ENCODE measurements at places on chromosomes 16 and 17. TPM values are rescaled to one million over a fixed set of nuclear protein-coding genes. Genes with fewer than 3 reads are reported as not detected.

DNA sequence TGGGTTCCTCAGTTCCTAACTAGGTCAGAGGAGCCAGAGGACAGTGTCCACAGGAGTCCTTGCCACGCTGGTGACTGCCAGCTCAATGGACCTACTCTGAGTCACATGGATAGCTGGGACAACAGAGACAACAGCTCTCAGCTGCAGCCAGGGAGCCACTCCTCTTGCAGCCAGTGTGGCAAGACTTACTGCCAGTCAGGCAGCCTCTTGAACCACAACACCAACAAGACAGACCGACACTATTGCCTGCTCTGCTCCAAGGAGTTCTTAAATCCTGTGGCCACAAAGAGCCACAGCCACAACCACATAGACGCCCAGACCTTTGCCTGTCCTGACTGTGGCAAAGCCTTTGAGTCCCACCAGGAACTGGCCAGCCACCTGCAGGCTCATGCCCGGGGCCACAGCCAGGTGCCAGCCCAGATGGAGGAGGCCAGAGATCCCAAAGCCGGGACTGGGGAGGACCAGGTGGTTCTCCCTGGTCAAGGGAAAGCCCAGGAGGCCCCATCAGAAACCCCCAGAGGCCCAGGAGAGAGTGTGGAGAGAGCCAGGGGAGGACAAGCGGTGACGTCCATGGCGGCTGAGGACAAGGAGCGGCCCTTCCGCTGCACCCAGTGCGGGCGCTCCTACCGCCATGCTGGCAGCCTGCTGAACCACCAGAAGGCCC is 6.7 kb downstream of the ZNF646 start:
- DNase-seq: no peak

DNA sequence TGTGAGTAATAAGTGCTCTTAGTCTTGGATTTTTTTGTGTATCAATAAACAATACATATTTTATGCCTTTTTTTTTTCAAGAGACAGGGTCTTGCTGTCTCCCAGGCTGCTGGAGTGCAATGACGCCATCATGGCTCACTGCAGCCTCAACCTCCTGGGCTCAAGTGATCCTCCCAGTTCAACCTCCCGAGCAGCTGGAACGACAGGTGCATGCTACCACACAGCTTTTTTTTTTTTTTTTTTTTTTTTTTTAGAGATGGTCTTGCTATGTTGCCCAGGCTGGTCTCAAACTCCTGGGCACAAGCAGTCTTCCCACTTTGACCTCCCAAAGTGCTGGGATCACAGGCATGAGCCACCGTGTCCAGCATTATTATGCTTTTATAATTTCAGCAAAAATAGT is 13.0 kb downstream of the ACSF2 start:
- DNase-seq: no peak

DNA sequence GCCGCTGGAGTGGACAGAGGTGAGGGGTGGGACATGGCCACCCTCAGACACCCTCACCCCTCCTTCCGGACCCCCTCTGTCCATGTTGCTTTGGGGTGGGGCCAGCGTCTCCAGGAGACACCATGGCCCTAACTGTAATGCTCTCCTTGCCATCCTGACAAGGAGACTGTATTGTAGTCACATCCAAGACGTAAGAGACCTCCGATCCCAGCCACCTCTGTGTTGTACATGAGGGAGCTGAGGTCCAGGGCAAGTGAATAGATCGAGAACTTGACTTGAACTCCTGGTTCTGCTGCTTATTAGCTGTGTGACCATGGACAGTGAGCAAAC is 30.2 kb downstream of the POLR3E start:
- no peak for DNase-seq

DNA sequence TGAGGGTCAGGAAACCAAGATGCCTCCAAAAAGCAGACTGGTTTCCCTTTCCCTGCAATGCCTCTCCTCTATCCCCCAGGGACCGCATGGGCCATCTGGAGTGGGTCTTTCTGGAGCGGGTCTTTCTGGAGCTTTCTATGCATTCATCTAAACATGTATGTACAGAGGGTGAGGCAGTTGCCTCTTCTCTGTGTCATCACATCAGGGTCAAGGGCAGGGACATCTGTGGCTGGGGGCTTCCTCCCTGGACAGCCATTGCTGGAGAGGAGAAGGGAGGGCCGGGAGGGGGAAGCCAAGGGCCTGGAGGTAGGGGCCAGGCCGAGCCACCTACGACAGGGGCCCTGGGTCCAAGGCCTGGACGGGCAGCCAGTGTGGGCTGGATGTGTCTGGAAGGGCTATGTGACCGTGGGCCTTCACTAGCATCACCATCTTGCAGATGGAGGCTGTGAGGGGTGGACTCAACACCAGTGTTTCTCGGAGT is 840 bp downstream of the ADCY7 start:
- no peak for DNase-seq

CCL8 gene
- total RNA-seq: not detected

DNA sequence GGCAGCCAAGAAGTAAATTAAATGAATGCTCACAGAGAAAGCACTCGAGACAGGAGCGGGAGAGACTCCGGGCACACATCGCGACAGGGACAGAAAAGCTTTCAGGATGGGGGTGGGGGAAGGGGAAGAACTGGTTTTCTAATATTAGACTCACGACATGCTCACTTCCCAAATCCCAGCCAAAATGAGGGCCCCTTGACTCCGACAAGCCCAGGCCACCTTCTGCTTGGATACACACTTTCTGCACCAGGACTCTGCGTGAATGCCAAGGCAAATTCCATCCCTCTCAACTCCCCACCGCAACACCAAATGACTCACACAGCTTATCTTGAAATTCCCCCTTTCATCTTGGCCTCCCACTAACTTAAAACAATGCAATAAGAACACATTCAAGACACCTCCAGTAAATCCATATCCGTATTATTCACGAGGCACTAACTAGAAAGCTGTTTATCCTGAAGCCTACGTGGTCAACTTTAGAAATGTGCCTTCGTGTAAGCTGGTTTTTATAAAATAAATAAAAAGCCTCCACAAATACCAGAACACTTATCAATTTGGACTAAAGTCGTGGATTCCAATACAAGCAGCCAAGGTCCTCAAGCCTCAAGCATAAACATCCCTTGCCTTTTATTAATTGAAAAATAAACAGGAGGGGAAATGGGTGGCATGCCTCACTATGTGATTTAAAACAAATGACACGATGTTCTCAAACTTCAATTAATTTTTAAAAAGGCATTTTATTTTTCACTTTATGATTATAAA is 46.1 kb downstream of the NXN start:
- no peak for DNase-seq

CFAP97D1 gene
- total RNA-seq: 0.07 TPM

MYLK3 gene
- total RNA-seq: 1.6 TPM

DNA sequence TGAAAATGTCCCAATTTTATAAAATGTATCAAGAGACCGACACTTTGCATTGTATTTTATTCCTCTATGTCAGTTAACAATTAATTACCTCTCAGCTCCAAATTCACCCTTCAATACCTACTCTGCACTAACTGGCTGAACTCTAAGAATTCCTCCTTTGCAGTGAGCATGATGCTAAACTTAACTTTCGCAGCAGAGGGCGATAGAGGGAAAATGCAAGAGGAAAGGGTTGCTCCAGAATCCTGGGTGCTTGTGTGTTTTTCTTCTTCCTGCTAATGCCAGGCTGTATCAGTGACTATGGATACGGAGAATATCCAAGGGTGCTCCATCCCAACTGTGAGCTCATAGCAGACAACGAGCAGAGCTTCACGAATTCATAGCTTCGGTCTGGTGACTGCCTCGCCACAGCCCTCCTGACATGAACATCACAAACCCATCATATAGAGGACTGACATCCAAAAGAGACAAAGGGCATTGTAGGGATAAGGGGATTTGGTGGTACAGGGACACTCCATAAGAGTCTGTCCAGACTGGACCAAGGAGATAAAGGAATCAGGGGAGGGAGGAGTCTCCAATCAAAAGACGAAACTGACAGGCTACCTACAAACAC is 172.9 kb downstream of the STX8 start:
- no peak for DNase-seq

OR1F1 gene
- total RNA-seq: not detected

ERBB2 gene
- total RNA-seq: 142 TPM

- no peak for DNase-seq
Observed at GRCh38 chr16:87418644-87419043, 26.5 kb downstream of the MAP1LC3B start.

DNA sequence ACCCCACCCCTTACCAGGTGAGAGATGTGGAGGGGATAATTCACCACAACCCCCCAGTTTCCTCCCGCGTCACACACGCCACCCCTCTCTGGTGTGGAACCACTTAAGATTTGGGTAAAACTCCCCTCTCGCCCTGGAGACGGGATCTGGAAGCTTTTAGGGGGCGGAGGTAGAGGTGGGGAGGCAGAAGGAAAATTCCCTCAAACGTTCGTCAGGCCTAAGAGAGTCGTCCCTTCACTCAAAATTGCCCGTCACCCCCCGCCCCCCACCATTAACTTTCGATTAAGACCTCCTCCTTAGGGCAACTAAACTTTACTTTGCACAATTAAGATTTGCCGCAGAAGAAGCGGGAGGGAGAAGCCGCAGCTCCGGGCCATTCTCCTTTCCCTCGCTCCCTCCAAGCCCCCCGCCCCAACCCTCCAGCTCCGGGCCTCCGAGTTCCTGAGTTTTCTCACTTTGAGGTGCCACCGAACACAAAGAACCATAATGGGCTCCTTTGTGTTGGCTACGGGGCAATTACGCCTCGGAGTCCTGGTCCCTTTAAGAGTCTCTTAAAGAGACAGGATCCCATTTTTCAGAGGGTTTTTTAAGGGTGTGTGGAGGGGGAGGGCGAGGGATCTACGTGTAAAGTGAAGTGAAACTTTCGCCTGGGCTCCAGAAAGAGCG is 985 bp upstream of the FZD2 start:
- DNase-seq: no peak

CCL16 gene
- not detected for total RNA-seq

DNA sequence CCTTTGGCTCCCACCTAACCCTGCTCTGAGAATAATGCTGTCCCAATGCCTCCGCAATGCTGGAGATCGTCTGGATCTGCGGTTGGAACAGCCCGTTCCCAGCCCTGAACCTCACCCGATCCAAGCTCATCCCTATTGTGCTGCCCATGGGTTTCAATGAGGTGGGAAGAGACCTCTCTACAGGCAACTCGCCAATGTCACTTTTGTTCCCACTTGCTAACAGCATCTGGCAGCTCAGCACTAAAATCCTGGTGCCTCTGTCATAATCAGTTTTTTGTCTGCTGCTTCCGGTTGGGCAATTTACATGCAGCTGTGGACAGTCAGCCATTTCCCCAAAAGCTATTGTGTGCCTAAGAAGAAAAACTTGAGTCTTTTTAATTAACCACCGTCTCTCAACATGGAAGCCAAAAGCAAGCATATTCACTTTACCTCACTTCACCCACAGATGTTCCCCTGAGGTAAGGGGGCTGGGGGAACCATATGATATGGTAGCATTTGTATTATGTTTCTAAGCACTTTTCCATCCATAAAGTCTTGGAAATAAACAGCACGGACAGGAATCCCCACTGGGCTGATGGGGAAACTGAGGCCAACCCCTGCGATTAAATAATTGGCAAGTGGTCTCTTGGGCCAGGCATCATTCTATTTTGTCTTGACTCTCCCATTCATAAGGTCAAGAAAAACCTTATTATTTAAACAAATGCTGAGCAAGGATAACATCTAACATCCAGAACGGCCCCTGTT is 159.2 kb upstream of the CDH5 start:
- no peak for DNase-seq

GRCh38 chr17:46072998-46073397 is 73.9 kb downstream of the STH start:
- no peak for DNase-seq

GRCh38 chr17:56426901-56427300 is 166.6 kb upstream of the NOG start:
- DNase-seq: no peak

DNA sequence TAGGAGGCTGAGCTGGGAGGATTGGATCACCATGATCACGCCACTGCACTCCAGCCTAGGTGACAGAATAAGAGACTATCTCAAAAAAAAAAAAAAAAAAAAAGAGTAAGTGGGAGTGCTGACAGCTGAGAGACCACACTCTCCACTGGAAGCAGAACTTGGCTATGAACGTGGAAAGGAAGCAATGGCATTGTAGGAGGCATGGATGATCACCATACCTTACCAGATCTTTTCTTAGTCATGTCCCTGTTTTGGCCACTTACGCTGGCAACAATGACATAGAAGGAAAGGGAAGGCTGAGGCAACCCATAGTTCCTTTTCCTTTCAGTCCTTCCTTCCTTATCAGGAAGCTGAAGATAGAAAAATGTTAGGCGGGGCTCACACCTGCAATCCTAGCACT is 3.7 kb upstream of the ATP1B2 start:
- no peak for DNase-seq

DNA sequence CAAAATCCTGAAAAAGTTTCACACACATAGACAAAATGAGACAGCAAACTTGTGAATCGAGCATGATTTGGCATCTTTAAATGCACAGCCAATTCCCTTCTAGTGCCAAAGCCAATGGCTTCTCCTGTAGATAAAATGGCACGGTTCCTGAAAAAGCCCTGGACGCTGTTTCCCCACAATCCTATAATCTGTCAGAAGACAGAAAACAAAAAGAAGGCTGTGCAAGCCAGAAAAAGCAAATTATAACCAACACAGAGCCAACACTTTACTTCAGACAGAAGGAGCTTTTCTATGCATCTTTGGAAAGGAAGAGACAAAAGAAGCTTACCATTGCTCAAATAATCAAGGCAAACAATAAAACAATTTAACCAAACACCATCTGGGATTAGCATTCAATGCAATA is 23.8 kb downstream of the FAM222B start:
- DNase-seq: no peak

- no peak for DNase-seq
Observed at GRCh38 chr17:61492759-61493526, 40.7 kb downstream of the TBX4 start.

DNA sequence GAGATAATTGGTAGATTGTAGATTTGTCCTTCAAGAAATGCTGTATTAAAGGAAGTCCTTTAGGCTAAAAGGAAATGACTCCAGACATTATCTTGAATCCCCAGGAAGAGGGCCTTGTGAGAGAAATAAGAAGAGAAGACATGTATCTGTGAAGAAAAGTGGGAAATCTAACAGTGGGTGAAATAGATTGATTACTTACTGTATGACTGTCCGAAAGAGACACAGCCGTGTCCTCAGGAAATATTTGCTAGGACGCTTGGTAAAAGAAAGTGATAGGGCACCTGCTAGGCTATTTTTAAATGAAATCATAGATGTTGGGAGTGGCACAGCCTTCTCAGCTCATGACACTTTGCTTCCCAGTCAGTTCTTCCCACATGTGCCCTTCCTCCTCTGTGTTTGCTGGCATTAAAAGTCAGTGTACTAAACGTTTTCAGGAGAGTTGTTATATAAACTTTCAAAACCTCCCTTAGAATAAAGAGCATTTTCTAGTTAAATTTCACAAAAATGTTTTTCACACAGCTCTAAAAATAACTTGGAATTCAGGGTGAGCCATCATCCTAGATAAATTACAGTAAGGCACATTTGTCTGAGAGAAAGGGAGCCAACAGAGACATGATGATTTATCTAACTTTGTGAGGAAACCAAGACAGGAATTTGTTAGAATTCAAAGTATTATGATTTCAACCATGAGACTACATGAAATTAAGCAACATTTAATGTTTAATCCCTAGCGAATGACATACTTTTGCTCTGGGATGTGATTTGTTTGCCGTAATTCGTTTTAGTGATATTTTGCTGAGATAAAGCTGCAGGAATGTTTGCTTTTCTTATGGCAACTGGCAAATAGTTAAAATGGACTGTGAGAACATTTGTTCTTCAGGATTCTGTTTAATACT is 35.0 kb downstream of the DHRS7B start:
- DNase-seq: no peak

GRCh38 chr16:86846136-86846535 is 267.8 kb downstream of the FOXL1 start:
- no peak for DNase-seq

Measured in mesothelial cell of epicardium (in vitro differentiated cells).